ENCODE measurements at places on chromosomes 11 and 22. TPM values are rescaled to one million over a fixed set of nuclear protein-coding genes. Genes with fewer than 3 reads are reported as not detected.

DNA sequence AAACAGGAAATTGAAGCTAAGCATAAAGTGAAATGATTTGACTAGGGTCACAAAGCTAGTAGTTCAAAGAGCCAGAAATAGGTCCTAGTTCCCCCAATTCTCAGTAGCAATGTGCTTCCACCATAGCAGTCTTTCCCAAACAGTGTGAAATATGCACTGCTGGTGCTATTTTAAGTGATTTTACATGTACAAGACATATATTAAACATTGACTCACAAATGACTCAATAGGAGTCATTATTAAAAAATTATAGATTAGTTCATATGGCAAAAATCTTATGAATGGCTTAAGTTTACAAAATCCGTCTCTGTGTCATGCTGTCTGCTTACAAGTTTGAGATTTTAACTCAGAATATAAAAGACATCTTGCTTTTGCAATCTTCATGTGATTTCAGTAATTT lies 21.4 kb downstream of the KIF18A start:
- no peak for DNase-seq

GGTLC2 gene
- total RNA-seq = not detected

- DNase-seq = peak; percentile 54
Observed at GRCh38 chr11:76672431-76673175, 2.1 kb upstream of the LRRC32 start.

DNA sequence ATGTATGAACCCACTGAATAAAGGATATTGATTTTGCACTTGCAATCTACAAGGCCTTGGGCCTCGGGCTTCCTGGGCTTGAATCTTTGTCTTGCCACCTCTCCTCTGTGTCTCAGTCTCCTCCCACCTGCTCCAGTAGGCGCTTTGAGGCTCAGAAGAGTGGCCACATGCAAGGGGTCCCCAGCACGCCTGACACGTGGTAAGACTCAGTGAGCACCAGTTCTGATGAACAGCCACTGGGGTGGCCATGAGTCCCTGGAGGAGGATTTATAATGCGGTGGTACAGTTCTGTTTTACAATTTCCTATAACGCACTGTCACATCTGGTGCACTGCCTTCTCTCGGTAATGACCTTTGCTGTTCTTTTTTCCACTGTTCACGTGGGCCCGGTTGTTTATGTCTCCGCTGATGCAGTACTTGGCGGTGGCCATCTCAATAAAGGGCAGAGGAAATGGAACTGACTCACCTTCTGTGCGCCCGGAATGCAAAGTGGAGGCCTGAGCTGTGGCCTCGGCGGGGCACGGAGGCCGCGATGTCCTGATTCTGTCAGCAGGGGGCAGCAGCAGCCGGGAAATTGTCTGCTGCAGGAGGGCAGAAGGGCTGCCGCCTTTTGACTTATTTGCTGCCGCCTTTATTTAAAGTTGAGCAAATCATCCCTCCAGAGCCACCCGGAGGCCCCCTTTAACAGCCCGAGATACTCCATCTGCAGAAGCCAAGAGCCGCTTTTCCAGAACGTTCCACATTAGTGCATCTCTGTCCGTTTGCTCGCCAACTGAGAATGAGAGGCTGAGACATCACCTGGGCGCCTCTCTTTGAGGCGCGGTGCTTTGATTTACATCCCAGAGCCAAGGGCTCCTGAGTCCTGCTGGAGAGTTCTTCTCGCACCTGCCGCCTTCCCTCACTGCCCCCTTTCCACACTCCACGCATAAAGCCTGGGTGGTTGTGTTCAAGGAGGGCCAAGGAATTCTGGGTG lies 6.0 kb upstream of the IFT27 start:
- peak; percentile 88 for DNase-seq

SYT13 gene
- total RNA-seq = not detected

- no peak for DNase-seq
Observed at GRCh38 chr11:117724104-117724503, 72.9 kb downstream of the DSCAML1 start.

Data from natural killer cell (primary cell).